Activated CD8-positive, alpha-beta T cell treated with anti-CD3 and anti-CD28 coated beads, Interleukin-2, amount 10 ng/mL, durations not matched to agents 7 days and 5 days (primary cell): ENCODE measurements at places on chromosomes 1 and 21. TPM values are rescaled to one million over a fixed set of nuclear protein-coding genes. Genes with fewer than 3 reads are reported as not detected.
A peak's percentile ranks its signal among the peaks of the same experiment; 100 is the strongest.

The CR1L gene
- not detected for total RNA-seq

The OLFML2B gene
- total RNA-seq: not detected

The RAB25 gene
- total RNA-seq: 0.50 TPM

The PRAMEF12 gene
- total RNA-seq: not detected

The OR2T11 gene
- not detected for total RNA-seq

The TCHHL1 gene
- not detected for total RNA-seq

GRCh38 chr1:159991513-159991912 is 37.5 kb upstream of the SLAMF9 start:
- peak; percentile 21 for DNase-seq

DNA sequence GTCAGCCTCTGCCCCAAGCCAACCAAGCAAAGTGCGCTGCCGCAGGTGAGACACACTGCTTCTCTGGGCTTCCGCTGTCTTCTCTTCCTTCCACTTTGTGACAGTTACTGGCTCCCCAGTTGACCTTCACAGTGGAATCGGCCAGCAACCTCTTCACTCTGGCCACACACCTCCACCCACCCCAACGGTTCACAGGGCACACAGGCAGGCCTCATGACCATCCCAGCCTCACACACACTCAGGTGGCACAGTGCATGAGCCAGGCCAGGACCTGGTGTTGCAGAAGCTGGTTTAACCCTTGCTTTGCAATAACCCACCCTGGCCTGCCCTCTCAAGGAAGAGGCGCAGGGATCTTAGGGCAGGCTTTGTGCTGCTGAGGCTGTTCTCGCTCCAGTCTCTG is 69.2 kb downstream of the SSBP3 start:
- no peak for DNase-seq

GRCh38 chr1:22884806-22885530 is 87.7 kb downstream of the LACTBL1 start:
- peak; percentile 57 for DNase-seq

DNA sequence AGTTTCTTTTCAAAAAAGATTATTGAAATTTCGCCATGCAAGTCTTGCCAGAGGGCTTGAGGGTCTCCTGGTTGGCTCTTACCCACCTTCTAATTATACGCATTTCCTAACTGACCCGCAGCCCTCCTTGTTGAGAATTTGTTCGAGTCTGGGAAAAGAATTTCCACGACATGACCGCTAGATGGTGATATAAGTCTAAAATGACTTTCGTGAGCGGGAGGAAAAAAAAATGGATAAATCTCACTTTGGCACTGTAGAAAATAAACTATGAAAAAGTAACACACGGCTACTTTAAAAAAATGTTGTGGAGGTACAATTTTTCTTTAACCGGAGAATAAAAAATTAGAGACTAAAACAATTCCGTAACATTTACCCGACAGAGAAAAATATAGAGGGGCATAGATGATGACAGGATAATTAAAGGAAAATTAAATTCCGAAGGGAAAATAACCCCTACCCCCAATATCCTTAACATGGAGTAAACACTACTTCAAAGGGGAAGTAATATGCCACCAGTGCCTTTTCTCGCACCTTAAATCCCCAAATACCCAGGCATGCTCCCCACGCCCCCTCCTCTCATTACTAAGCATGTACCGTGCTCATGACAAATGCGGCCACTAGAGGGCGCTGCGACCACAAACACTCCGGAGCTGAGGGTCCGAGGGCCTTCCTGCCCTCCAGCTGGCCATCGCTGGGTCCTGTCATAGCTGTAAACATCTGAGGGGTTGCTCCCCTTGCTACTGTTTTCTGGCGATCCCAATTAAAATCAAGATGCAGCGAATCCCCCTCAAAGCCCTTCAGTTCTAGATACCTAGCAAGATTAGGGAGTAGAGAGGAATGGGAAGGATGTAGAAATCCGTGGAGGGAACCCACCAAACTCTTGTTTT is 266.9 kb downstream of the ASTN1 start:
- peak; percentile 53 for DNase-seq

DNA sequence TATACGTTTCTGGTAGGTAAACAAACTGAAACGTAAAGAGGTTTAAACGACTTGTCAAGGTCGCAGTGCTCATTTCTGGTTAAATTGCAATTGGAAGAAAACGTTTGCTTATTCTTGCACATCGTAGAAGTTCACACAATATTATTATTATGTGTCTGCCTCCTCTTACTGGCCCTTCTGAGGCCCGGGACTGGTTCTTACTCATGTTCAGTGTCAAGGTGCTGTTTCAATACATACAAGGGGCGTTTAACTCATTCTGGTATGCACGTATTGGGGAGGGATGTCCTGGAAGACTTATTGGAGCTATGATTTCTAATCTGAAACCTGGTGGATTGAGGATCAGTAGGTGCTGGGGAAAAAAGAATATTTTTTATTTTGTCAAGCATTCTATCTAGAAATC is 932 bp downstream of the RPF1 start:
- DNase-seq: no peak

DNA sequence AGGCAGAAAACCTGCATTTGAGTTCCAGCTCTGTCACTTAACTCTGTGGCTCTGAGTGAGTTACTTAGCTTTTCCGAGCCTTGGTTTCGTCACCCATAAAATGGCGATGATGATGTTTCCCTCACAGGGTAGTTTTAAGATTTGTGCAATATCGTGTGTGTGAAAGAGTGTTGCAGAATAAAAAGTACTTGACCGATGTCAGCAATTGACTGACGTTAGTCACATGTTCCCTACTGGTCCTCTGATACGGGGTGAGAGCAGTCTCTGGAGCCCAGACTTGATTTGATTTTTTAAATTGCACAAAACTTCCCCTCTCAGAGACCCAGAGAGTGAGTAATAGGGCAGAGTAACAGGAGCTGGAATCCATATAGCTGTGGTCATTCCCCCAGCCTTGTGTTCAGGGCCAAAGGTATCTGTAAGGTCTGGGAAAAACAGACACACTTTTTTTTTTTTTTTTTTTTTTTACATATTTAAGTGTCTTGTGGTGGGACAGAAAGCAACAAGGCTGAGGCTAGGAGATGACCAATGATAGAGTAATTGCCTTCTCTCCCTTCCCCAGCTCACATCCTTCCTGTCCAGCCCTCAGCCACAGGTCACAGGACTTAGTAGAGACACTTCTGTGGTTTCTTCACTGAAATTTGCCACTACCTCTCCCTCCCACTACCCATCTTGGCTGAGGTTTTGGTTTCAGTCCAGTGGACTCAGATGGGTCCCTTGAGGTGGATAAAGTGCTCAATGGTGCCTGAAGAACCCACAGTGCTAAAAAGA is 2.0 kb downstream of the FCER1G start:
- DNase-seq: no peak

DNA sequence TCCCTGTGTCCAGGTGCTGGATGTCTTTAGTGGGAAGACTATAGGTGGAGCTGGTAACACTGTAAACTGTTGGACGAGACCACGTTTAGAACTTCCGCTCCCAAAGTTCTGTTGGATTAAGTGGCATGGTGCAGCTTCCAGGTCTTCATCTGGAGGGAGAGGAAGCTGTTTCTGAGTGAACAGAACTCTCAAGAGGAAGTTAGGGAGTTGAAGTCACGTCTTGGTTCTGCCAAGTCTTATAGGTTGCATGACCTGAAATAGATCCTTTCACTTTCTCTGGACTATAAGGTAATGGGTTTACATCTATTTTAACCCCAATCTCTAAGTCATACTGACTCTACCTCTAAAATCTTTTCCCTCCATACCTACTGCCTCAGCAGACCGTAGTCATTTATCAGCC is 97.4 kb upstream of the TNR start:
- DNase-seq: no peak
